ENCODE measurements at places on chromosomes 7 and 10. TPM values are rescaled to one million over a fixed set of nuclear protein-coding genes. Genes with fewer than 3 reads are reported as not detected.

SEMA3D gene
- total RNA-seq = not detected

ATRNL1 gene
- under 0.01 TPM for total RNA-seq

SLC13A1 gene
- not detected for total RNA-seq

AOAH gene
- total RNA-seq = not detected

Data from nasal cavity respiratory epithelium epithelial cell of viscerocranial mucosa (primary cell).